ENCODE measurements at places on chromosomes 3 and 15.

DNA sequence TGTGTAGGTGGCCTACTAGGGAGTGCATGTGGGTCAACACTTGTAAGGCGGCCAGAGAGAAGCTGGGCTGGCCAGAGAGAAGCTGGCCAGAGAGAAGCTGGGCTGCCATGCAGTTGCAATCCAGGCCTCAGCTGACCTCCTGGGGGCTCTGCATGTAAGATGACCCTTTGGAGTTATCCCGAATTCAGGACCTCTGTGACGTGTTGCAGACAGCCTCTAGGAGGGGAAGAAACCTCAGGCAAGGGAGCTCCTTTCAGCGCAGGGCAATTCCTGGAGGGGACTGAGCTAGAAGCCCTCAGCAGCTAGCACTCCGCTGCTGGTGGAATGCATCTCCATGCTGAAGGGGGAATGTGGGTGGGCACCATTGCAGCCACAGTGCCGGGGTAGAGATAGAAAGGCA is 15.8 kb upstream of the KBTBD12 start:
- no peak for DNase-seq

GRCh38 chr3:71885006-71885405 is 100.1 kb upstream of the PROK2 start:
- no peak for DNase-seq

GRCh38 chr3:164332831-164333802 is 745.2 kb downstream of the SI start:
- no peak for DNase-seq

DNA sequence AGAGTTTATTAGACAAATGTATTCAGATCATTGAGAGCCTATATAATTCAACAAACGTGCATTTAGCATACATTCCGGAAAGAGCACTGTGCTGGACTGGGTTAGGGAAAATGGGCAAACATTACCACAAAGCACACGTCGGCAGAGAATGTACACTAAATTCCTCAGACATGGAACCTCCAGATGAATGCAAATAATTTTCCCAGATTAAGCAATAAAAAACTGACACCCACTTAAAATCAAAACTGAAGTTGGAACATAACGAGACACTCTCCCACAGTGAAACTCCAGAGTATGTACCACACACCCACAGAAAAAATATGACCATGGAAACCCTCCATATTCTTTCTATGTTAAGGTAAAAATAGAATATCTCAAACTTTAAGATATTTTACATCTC is 4.8 kb downstream of the SECISBP2L start:
- DNase-seq, result no peak

DNA sequence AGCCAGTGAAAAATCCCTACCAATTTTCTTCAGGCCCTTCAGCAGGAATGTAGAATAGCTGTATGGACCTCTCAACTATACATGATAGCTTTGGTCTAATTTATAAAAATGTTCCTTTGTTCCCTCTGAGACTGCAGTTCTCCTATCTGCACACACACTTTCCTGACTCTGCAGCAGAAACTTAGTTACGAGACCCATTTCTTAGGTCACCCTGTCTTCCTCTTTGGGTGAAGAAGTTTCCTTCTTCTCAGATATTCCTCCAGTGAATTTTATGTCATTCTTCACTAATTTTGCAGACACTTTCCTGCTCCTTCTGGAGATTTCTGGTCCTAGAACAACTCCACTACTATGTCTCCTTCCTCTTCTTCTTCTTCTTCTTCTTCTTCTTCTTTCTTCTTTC is 42.6 kb downstream of the CD200R1L start:
- no peak for DNase-seq
